ENCODE measurements at places on chromosomes 7 and 10.

GRCh38 chr7:159097661-159098423 lies 46.8 kb downstream of the VIPR2 start:
- no peak for DNase-seq

GRCh38 chr7:97846945-97847344 lies 25.3 kb downstream of the ASNS start:
- DNase-seq, result no peak

GRCh38 chr10:89426230-89426868 lies 12.0 kb downstream of the IFIT5 start:
- DNase-seq, result no peak

GRCh38 chr7:88310956-88311674 lies 4.4 kb upstream of the STEAP4 start:
- no peak for DNase-seq

DNA sequence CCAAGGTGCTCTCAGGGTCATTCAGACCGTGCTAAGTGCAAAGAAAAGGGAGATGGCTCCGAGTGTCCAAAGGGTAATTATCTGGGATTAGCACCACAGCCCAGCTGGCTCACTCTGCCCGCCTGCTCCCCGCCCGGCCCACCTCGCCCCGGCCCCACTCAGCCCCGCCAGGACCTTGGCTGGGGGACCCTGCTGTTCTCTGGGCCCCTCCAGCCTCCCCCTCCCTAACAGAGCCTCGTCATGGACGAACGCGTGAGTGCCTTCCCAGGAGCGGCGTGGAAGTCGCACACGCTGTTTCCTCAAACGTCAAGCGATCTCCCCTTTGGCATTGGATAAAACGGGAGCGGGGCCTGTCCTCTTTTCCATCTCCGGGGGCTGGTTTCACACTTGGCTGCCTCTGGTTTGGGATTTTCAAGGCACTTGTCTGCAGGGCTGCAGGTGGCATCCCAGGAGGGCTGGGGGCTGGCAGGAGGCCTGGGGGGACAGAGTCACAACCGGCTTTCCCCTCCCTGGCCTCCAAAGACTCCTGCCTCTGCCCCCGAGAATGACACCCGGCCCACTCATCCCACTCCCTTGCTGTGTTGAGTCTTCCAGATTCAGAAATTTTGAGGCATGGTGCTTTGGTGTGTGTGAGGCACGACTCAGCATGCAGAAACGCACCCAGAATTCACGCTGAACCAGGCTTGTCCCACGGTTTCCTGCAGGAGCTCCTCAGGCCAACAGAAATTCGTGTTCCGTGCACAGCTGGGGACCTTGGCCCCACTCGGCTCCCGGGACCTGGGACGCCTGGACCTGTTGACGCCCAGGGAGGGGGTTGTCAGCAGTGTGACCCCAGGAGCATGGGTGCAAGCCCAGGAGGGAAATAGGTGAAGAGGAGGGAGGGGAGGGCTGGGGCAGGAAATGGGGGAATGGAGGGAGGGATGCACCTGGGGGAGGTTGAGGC lies 110.0 kb downstream of the PDGFA start:
- DNase-seq, result no peak

All from activated T-helper 2 cell treated with anti-CD3 and anti-CD28 coated beads, Interferon-gamma antibody, Interleukin-2, Interleukin-4, amounts not matched to agents 10 μg/mL and 5 μg/mL and 100 μg/mL, durations not matched to agents 14 hours and 24 hours and 36 hours (primary cell).